Lung microvascular endothelial cell (primary cell): ENCODE measurements at places on chromosomes 1 and 21. TPM values are rescaled to one million over a fixed set of nuclear protein-coding genes. Genes with fewer than 3 reads are reported as not detected.

Gene C8B
- total RNA-seq = not detected in 2 replicates

Gene OR10J1
- not detected in 2 replicates for total RNA-seq

Gene AGT
- total RNA-seq = not detected in 2 replicates

Gene RBM15
- 18.7 and 27.4 TPM in 2 replicates for total RNA-seq

Gene NEGR1
- total RNA-seq = under 0.01 and 0.44 TPM in 2 replicates

Gene ATP6V1G3
- not detected in 2 replicates for total RNA-seq

Gene KCNN3
- 0.87 and 0.99 TPM in 2 replicates for total RNA-seq

Gene PRCC
- total RNA-seq = 6.8 and 9.3 TPM in 2 replicates

DNA sequence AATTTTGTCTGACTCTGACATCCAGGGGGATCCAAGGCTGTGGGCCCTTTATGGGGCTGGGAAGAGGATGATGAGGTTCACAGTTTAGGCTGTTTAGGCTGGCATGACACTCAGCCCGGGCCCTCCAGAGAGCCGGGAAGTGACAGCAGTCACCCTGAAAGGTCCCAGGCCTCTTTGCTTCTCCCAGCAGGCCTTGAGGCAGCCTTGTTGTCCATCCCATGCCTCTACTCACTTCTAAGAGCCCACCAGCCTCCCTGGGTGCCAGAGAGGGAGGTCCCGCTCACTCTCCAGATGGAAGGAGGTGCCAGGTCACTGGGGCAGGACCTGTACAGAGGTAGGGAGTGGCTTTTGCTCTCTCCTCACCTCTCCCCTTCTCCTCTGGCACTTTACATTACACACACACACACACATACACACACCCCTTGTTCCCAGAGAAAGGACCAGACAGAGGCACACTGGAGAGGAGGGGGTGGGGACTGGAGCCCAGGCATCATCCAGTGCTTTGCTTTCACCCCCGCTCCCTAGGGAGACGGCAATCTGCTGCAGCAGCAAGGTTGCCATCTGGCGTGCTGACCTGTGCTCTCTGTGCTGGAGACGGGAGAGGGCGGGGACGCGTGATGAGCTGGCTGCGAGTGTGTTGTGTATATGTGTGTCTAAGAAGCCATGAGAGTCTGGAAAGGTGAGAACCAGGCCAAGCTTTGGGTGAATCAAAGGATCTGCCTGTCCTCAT, 4.6 kb downstream of the KLHDC8A start:
- DNase-seq = no peak

- DNase-seq = peak; percentile 36
Measured at GRCh38 chr1:6445062-6445763, 20.6 kb downstream of the ESPN start.

DNA sequence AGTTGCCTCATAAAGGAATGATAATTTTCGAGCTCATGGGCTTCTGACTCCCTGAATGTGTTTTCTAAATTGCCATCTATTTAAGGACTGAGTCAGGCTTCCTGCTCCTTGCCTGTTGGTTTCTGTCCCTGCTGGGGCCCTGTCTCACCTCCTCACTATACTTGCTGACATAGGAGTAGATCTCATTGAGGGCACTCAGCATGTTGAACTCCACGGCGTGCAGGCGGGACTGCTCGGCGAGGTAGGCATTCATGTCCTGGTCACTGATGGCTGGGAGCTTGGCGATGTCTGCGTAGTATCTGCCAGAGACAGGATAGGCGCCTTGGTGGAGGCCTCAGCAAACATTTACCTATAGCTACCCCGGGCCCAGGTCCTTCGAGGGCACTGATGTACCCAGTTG, 116.9 kb upstream of the CD34 start:
- no peak for DNase-seq

DNA sequence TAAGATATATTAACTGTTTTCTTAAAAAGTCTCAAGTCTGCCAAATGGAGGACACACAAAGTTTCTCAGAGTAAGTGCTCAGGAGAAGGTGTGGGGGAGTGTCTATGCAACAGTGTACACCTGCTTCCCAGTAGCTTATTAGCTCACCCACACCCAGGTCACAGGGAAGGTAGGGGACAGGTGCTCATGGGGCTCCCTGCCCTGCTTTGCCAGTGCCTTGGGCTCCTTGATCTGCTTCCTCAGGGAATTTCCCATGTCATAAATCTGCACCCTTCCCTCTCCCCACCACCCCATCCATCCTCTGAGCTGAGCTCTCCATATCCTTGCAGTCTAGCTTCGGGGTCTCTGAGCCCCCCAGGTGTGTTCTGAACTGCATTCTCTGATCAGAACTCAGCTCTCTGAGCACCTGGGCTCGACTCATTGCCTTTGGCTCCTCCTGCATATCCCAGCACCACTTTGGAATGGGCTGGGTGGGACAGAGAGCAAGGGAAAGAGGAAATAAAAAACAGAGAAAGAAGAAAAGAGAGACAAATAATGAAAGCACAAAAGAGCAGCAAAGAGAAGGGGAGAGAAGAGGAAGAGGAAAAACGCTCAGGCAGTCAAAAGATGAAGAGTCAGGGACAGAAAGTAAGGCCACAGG, 87.0 kb upstream of the ATP1B1 start:
- DNase-seq = no peak

DNA sequence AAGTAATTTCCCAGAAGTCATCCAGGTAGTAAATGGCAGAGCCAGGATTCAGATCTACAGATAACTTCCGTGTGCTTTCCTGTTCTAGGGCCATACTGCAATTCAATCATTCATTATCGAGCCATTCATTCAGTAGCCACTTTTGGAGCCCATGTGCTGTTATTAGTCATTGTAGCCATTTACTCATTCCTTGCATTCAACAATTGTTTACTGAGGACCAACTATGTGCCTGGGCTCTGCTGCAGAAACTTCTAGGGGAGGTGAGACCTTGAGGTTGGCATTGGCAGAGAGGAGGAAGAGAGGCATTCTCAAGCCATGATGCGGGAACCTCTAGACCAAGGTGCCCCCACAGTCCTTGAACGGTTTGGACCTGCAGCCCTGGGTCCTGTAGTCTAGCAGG, 27.9 kb downstream of the EPHB2 start:
- peak; percentile 42 for DNase-seq

DNA sequence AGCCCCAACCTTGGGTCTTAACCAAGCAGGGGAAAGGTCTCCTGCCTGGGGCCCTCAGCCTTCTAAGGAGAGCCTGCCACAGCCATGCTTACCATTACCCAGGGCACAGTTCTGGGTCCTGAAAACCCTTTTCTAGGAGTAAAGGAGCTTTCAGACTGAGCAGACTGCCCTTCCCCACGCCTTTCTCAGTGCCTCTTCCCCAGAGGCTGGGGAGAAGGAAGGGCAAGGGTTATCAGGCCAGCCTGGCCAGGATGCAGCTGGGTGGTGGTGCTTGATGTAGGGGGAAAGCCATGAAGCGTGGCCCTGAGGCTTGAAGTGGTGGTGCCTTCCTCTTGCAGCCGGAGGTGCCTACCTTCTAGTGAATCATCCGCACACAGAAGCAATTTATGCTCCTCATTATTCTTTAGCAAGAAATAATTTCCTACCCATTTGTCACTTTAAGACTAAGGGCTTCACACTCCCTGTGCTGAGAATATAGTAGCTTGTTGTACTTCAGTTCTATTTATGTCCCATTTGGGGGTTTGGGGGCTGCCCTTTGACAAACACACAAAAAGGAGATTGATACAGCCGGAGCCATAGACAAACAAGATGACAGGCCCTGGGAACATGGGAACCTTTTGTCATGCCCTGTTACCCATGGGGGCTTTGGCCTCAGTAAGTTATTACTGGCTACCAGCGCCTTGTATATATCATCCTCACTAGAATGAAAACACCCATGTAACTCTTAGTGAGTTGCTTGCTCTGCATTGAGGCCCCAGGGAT, 40.7 kb downstream of the MAN1C1 start:
- peak; percentile 24 for DNase-seq

GRCh38 chr1:232965124-232965911, 14.9 kb downstream of the NTPCR start:
- no peak for DNase-seq

DNA sequence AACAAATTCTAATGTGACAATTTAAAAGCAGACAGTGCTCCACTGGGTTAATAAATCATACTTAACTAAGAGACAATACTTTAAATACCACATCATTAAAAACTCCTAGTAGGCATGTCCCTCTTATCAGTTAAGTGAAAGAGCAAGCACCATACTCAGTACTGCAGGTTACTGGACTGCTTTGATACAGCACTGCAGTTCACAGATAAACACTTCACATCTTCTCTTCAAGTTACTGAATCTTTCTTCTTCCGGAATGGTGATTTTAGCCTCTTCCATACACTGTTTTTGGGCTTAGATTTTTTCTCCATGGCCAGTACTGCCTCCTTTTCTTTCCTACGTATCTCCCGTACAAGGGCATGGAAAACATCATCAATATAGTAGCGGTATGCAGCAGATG, 11.0 kb downstream of the RIT1 start:
- DNase-seq = no peak

- no peak for DNase-seq
Measured at GRCh38 chr1:156497078-156497742, 3.4 kb downstream of the MEF2D start.

GRCh38 chr1:179793281-179793680, 50.2 kb downstream of the FAM163A start:
- DNase-seq = no peak

GRCh38 chr1:116345843-116346242, 27.2 kb upstream of the ATP1A1 start:
- DNase-seq = no peak

GRCh38 chr1:73009938-73010337, 727.6 kb upstream of the NEGR1 start:
- DNase-seq = no peak

- no peak for DNase-seq
Measured at GRCh38 chr1:175841738-175842187, 98.4 kb upstream of the TNR start.

DNA sequence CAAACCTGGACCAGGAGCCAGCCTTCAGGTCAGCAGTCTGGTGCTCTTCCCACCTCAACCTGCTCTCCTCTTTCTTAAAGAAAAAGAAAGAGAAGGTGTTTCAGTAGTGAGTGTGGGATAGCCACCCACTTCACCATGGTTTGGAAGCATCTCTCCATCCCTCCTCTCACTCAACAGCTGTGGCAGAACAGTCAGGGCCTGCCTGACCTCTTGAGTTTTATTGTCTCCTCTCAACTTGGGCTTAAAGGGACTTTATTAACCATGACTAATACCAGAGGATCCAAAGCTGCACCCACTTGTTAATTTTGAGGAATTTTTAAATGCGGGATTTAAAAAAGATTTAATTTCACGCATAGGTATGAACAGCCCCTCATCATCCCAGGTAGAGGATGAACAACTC, 570 bp upstream of the VASH2 start:
- no peak for DNase-seq

DNA sequence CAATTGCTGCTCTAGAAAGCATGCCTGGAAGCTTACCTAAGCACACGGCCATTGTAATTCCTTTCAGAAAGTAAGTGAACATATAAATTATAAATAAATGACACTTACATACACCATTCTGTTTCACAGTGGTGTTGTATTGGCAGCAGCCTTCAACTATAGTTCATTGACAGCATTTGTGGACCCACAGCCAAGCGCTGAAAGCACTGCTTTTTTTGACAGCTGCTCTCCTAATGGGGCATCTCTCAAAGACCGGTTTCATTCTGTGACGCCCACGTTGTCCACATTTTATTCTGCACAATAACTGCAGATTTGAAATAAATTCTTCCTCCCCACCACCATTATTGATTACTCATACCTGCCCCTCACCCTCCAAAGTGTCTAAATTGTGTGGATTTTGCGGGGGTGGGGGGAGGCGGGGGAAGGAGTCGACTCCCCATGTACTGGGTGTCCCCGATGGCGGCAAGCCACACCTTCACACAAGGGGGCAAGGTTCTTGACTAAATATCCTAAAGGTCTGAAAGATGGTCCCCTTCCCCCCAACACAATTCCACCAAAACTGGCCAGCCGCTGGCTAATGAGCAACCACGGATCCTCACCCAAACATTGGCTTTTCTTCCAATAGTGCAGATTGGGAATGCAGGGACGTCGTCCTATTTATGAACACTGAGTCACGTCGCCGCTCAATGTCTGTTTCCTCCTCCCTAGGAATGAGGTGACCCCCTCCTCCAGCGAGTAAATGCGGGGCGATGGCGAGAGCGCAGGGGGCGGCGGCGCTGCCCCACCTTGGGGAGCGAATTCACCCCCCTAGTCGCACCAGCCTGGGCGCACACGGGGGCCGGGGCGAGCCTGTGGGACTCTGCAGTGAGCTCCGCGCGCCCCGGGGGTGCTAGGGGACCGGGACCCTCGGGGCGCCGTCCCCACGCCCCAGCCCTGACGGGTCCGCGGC, 960 bp downstream of the RCAN1 start:
- DNase-seq = peak; percentile 22

- no peak for DNase-seq
Measured at GRCh38 chr1:247453245-247453644, 4.7 kb downstream of the OR2B11 start.

DNA sequence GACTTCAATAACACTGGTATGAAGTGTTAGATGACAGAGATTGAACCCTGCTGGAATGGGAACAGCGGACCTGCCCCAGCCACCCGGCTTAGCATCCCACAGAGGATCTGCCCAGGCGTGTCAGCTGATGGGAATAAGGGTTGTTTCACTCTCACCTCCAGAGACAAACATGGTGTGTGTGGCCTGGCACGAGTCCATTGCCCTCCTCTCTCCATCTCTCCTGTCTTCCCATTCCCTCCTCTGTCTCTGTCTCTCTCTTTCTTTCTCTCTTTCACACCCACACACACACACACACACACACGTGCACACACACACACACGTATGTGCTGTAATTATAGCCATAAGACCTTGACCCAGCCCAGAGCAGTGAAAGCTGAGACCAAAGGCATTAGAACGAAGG, 200.2 kb downstream of the HIVEP3 start:
- DNase-seq = no peak

- DNase-seq = no peak
Measured at GRCh38 chr1:228197555-228198147, 10.2 kb upstream of the OBSCN start.

DNA sequence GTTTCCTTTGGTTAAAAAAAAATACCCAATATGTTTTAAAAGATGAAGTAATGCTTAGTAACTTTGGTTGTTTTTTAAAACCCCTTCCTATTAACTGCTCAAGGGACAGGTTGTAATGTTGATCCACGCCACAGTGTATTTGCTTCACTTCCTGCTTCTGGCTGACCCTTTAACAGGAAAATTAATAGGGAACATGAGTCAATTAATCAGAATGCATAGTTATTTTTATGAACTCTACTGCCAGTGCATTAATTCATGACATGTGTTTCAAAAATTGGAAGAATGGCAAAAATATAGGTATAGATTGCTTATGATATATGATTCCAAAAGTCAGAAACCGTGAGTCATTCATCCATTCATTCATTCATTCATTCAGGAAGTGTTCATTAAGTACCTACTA, 204.8 kb downstream of the SETD4 start:
- no peak for DNase-seq

- no peak for DNase-seq
Measured at GRCh38 chr1:111812306-111812705, 56.6 kb downstream of the DDX20 start.

DNA sequence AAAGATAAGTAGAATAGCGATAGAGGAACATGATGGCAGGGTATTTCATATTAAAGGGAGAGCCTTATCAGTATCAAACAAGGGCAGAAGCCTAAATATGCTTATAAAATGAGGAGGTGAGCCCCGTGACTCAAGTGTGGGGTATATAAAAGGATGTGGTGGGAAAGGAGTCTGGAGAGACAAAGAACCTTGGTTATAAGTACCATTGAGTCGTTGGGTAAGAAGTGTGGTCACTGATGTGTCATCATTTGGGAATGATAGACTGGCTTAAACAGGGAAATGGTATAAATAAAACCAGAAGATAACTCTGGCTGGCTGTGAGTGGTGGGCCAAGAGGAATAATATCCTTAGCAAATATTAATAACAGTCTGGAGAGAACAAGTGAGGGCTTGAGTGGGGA, 10.9 kb upstream of the CD5L start:
- DNase-seq = no peak
